ENCODE measurements at places on chromosomes 4 and X.
A peak's percentile ranks its signal among the peaks of the same experiment; 100 is the strongest.

DNA sequence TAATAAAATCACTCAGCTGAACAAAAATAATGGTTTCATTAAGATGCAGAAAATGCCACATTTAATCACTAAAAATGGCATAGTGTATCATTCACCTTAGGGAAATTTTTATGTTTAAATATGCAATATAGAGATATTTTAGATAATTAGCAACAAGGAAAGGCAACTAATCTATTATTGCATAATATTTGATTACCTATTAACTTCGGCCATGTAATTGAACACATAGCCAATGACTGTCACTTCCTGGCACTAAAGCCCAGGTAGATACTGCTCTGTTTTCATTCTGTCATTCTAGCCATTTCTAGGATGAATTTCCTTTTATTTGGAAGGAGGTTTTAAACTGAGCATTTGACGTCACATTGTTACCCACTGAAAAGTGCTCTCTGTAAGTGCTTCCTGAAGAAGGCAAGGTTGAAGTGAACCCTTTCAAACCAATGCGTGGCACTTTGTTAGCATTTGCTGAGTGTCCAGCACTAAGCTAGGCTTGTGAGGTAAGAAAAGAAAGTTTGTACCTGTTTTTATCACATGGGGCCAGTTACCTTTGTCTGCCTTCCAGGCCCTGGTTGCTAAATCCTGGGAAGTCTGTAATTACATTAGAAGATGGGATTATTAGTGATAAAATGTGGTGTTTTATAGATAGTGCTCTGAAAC is 67.8 kb upstream of the LSM6 start:
- no peak for DNase-seq

DNA sequence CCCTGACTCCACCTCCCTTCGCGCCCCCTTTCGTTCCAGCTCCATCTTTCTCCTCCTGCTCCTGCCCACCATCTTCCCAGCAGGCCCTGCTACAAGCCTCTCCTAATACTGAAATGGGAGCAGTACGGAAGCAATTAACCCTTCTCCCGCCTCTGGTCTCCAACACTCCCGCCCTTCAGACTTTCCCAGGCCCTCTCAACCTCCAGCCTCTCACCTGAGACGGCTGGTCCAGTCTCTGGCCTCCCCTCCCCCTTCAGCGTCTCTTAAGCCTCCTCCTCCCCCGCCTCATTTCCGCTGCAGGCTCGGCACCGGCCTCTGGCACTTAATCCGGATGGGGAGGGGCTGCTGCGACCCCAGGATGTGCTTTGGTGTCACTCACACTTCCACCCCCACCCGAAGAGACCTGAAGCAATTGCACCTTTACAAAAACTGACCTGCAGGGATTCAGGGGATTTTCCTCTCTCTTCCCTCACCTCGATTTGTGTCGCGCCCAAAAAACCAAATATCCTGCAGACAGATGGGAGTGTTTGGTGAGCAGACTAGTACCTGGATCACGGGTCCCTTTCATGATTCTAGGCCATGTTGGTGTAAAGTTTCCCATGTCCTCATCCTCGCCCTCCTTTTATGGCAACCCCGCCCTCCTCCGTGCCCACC is 657 bp downstream of the TCEAL8 start:
- DNase-seq: peak; percentile 18

DNA sequence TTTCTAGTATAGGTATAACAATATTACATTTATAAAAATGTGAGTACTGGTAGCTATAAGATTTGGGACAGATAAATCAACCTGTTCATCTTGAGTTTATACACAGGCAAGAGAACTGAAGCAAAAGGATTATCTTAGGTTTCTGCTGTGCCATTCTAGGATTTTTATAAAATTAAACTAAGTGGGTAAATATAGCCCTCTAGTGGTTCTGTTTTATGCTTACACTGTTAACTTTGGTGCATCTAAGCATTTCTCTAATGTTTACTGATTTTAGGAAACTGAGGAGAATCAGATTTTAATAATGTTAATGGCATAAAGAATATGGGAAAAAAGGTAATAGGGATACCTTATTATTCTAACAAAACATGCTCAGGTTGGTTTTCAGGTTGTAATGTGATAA is 1.1 kb upstream of the RRH start:
- DNase-seq: peak; percentile 15

- DNase-seq: no peak
Measured at GRCh38 chr4:109301651-109302360, 652 bp downstream of the COL25A1 start.

DNA sequence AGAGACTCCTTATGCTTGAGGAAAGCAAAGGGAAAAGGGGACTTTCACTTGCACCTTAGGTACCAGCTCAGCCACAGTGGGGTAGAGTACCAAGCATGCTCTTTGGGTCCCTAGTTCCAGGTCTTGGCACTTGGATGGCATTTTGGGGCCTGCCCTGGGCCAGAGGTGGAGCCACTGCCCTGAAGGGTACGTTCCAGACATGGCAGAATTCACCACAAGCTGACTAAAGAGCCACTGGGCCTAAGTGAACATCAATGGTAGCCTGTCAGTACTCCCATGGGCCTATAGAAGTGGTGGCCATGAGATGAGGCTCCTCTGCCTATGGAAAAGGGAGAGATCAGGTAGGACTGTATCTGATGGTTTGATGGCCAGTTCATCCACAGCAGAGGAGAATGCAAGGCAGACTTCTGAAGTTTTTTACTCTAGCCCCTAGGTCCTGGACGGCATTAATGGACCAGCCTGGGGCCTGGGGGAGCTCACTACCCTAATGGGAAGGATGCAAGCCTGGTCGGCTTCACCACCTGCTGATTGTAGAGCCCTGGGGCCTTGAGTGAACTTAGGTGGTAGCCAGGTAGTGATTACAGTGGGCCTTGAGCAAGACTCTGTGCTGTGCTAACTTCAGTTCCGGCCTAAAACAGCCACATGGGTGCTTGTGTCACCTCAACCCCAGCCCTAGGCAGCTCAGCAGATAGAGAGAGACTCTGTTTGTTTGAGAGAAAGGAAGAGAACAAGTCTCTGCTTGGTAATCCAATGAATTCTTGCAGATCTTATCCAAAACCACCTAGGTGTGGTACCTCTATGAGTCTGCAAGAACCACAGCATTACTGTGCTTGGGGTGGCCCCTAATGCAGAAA is 19.8 kb upstream of the HSFX4 start:
- no peak for DNase-seq

- DNase-seq: no peak
Measured at GRCh38 chr4:154528869-154529268, 21.3 kb downstream of the PLRG1 start.

DNA sequence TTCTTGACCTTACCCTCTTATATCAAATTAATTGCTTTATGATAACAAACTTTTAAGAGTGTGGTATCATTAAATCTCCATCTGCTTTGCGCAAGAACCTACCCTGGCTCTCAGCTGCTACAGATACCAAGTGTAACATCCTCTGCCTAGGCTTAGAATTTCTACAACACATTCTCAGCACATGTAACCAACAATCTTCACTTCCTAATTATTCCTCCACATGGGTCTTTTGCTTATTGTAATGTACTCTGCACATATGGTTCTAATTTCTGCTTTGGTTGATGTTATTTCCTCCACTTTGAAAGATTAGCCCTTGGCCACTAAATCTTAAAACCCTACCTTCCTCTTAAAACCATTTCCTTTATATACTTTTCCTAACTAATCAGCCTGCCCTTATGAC is 242.4 kb downstream of the ARHGAP24 start:
- DNase-seq: peak; percentile 32

DNA sequence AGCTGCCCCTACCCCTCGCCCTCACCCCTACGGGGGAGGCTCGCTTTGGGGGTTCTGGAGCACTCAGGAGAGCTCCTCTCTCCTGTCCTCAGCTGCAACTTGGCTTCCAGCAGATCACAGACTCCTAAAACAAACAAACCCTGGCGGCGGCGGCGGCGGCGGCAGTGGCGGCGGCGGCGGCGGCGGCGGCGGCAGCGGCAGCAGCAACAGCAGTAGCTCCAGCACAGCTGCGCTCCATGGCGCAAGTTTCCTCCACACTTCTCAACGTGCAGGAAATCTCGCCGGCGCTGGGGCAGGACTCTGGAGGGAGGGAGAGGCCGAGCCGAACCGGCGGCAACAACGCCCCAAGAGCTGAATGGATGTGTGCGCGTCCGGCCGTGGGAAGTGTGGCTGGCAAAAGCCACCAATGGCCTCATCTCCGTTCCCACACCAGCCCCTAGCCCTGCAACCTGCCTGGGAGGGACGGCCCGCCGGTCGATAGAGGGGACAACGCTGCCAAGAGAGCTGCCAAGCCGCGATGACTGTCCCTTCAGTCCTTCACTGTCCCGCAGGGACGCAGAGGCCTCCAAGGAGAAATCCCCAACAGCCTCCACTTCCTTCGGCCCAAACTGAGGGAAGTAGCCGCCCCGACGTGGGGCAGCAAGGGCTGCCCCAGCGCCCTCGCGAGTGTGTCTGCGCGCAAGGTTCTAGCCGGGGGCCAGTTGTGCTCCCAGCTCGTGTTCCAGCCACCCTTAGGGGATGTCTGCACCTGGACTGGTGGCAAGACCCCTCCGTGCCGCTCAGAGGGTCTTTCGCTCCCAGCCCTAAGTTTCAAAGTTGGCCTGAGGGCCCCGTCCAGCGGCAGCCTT is 775 bp downstream of the SHROOM4 start:
- no peak for DNase-seq

GRCh38 chr4:97770222-97770621 is 373.1 kb downstream of the STPG2 start:
- DNase-seq: no peak

GRCh38 chr4:120874792-120875774 is 47.4 kb downstream of the PRDM5 start:
- no peak for DNase-seq

DNA sequence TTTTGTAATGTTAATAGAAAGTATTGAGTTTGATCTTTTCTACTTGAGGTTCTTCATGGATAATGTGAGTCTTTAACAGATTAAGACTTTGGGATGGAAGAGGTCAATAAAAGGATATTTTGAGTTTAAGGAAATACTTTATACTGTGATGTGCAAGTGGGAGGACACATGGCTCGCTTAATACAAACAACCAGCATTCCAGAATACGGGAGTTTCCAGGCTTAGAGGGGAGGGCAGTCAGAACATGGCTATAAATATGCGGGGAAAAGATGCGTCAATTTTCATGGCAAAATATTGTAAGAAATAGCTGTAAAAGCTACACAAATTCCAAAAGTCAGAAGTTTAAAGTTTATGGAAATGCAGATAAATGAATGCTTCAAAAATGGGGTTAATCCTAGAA is 192.3 kb downstream of the AASDH start:
- no peak for DNase-seq

DNA sequence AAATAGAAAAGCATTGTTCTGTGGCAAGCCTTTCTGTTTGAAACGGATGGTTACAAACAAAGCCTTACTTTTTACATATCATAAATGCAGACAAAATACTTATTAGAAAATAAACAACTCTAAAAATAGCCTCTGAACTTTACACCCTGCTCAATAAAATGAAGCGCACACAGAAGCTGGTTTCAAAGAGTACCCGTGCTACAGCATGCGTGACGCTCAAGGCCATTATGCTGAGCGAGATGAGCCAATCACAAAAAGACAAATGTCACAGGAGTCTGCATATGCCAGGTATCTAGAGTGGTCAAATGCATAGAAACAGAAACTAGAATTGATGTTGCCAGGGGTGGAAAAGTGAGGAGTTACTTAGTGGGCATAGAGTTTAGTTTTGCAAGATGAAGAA is 326.5 kb upstream of the GATB start:
- DNase-seq: no peak

DNA sequence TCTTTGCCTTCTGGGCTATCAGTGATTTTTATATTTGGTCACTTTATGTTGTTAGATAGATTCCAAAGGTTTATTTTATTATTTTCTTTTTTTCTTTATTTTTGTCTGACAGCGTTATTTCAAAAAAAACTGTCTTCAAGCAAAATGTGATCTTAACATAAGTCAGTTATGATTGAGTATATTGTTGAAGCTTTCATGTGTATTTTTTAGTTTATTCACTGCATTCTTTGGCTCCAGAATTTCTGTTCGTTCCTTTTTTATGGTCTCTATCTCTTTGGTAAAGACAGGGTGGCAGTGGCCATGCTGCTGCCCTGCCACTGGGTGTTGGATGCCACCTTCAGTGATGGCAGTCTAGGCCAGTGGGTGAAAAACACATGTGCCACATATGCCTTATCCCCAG is at the start of gene MAGEC3:
Gene MAGEC3 (plus strand): TSS at position 301 of the 400 bp plus-strand sequence. CDS start 0 bp downstream, at position 301.
- DNase-seq: no peak

GRCh38 chrX:21802054-21802670 is 37.3 kb upstream of the MBTPS2 start:
- DNase-seq: no peak

DNA sequence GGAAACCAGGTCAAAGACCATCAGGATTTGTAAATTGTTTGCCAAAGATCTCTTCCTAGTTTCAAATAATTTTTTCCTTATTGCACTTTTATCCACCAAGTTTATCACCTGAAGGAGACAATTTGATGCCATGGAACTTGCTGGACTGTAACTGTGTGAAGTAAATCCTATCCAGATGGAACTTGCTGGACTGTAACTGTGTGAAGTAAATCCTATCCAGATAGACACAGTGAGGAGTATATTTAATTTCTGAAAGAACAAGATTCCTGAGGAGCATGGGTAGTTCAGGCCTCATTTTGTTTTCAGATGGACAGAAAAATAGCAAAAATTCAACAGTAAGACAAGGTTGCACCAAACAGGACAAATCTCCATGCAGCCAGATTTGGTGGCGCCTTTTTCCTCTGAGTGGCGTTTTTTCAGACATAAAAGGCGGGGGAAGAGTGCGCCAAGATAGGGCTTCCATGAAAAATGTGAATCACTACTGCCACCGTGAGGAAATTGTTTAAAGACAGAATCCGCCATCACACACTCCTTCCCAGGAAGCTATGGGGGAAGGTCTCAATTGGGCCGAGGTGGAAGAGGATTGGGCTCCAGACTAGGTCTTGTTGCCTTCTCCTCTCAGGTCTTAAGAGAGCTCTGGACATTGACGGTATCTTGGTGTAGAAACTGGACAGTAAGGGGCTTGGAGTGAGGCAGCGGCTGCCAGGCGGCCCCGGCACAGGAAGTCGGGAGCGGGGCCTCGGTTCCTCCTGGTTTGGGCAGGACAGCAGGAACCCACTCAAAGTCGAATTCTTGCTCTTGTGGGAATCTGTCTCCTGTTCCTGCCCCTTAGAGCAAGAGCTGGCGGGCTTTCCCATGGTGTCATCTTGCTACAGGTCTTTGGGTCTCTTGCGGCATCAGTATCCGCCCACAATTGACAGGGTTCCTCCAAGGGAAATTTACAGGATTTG is 234.7 kb downstream of the OR13H1 start:
- DNase-seq: no peak

DNA sequence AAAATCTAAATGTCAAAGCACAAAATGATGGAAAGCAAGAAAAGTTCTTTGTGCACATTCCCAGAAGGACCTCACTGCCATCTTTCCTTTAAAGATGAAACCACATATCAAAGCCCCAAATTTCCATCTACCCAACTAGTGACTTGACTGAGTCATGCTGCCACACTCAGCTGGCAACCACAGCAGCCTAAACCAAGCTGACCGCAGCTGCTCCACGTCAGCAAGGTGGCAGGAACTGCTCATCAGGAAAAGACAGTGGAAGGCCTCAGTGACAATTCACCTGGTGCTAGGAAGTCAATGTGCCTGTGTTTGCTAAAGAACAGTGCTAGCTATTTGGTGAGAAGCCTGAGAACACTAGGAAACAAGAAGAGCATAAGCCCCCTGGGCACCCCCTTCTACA is 26.1 kb downstream of the ACOX3 start:
- DNase-seq: no peak
